SK-N-MC (cell line): ENCODE measurements at places on chromosomes 7 and 10.

DNA sequence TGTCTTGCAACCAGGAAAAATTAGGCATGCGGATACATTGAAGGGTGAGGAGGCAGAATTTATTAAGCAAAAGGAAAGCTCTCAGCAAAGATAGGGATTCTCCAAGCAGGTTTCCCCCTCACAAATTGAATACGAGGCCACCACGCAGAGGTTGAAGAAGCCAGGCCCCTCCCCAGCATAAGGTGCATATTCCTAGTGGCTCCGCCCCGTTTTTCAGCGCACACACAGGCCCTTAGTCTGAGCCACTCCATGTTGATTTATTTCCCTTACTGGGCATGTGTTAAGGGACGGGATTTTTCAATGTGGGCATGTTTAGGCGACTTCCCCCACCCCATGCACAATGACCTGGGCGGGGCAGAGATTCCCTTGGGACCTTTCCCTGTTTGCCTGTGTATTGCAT is 24.9 kb downstream of the PPP2R2D start:
- no peak for DNase-seq

GRCh38 chr7:95180-95862 is 97.0 kb upstream of the FAM20C start:
- no peak for DNase-seq

GRCh38 chr7:44236333-44236728 is 35.6 kb downstream of the YKT6 start:
- DNase-seq, result no peak

- no peak for DNase-seq
Observed at GRCh38 chr10:132448248-132448731, 51.3 kb downstream of the PWWP2B start.

GRCh38 chr10:99788598-99789256 is 6.3 kb downstream of the ABCC2 start:
- no peak for DNase-seq

DNA sequence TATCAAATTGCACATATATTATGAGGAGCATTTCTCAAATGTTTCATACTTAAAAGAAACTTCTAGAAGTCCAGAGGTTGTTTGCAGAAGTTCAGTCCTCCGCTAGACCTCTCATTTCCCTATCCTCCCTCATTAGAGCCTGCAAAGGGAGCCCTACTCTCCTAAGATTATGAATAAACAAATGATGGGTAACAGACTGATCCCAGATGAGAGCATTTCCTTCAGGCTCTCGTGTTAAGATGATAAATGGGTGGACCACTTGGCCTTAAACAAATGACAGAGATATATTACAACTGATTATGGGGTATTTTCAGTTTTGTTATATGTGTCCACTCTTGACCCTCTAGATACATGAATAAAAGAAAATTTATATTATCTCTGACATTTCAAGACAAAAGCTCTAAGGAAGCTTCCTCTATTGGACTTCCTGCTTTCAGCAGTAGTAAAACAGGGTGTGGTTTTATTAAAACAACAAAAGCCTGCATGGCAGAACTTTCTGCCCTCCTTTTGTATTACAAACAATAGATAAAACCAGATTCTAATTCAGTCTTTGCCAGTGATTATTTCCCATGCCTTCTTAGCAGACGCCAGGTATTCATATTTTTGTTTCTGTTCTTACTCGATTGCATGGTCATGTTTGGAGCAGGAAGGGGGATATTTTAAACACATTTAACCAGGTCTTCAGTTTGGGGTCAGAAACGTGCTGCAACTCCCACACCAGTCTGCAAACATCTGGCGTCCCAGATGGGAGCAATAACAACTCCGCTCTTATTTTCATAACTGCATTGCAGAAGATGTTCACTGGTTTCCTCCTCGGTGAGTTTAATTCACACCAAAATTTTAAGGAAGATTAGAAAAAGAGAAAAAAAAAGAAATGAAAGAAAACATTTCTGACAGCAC is 52.4 kb upstream of the FAM204A start:
- no peak for DNase-seq

DNA sequence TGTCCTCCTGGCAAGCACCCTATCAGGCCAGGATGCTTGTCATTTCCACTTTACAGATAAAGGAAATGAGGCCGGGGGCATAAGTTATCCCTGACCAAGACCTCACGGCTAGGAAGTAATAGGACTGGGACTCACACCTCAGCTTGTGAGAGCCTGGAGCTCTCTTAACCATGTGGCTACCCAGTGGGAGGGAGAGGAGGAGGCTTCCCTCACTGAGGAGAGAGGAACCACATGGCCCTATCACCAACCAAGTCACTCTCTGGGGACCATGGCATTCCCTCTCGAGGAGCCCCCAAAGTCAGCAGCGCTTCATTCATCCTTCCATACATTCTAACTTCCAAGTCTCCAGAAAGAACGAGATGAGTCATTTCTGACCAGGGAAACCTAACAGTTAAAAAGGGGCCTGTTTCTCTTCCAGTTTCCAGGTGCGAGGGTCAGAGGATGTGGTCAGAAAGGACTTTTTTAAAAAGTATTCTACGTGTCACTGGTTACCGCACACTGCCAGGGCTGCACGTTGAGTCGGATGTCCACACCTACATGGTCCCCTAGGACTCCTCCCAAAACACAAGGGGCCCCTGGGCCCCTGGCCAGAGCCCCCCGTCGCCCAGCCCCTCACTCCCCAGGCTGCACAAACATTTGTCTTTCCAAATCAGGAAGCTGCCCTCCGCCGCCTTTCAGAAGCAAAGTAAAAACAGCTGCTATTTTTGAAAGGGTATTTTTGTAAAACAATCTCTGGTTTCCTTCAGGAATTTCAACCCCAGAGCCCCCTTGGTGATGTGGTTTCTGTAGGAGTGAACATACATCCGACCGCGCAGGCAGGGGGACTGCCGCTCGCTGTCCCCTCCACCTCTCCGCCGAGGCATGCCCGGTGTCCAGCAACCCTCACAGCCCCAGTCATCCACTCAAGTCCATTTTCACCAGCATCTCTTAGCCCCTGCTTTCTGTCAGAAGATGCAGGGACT is 128.2 kb upstream of the CHST15 start:
- DNase-seq, result no peak

DNA sequence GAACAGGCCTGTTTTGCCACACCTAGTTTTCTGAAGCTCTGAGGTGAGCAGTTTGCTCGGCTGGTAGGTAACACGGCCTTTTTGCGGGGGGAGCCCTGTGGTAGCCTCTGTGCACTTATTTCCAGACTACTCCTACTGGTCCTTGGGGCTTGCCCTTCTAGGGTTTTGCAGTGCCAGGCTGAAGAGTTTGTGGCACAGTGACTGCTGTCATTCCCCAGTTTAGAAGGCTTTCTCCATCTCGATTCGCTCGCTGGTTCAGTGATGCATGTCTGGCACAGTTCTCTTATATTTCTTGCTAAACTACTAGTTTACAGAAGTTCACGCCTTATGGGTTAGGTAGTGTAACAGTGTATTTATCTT is 711 bp downstream of the KIF20B start:
- no peak for DNase-seq

DNA sequence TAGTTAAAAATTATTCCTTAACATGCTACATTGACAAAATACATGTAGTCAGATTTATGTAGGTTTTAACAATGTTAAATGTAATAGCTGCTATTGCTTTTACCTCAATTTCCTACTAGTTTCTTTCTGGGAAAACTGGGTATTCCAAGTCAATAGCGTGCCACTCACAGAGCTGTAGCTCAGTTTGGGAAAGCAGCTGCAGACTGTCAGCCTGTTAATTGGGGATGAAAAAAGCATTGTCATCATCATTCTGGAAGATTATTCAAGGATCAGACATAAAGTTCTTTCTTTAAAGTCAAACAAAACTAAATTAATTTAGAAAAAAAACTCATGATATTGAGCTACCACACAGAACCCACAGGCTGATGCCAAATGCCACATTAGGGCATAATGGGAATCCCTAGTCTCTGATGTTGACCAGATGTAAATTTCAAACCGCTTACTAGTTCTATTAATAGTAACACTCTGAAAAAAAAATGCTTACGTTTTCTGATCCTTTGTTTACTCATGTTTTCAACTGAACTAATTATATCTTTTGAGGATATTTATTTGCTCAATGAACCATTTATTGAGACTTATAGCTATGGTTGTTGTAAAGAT is 19.6 kb upstream of the AGMO start:
- DNase-seq, result no peak

- DNase-seq, result no peak
Observed at GRCh38 chr7:14377646-14378266, 388.3 kb upstream of the ETV1 start.

- no peak for DNase-seq
Observed at GRCh38 chr7:20033621-20034400, 183.4 kb downstream of the MACC1 start.

DNA sequence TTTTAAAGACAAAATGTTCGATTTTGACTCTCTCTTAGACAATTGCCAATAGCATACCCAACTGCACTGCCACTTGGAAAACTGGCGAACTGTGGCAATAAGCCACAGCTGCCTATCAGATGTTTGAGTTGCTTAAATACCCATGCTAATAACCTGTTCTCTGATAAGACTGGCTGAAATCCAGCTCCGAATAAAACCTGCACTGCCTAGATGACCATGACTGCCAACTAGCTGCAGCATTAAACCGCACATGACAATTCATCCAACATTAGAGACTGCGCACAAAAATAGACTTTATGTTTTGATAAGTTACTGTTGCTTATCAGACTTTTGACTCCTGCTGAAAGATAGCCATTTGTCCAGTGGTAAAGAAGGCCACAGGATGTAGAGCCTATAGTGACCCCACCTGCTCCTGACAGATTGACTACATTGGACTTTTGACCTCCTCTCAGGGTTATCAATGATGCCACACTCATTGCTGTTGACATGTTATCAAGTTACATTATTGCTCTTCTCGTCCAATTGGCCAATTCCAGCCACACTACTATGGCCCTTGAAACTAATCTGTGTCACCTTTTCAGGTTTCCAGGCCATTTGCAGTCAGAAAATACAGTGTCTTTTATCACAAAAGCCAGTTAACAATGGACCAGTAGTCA is 299.0 kb downstream of the HGF start:
- no peak for DNase-seq

- no peak for DNase-seq
Observed at GRCh38 chr10:9243941-9244411, 1189.5 kb downstream of the GATA3 start.

DNA sequence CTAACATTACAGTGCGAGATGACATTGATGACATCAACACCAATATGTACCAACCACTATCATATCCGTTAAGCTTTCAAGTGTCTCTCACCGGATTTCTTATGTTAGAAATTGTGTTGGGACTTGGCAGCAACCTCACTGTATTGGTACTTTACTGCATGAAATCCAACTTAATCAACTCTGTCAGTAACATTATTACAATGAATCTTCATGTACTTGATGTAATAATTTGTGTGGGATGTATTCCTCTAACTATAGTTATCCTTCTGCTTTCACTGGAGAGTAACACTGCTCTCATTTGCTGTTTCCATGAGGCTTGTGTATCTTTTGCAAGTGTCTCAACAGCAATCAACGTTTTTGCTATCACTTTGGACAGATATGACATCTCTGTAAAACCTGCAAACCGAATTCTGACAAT is 4.3 kb downstream of the GPR22 start:
- DNase-seq, result no peak

- no peak for DNase-seq
Observed at GRCh38 chr10:118057361-118057760, 10.6 kb upstream of the RAB11FIP2 start.

- DNase-seq, result no peak
Observed at GRCh38 chr10:121527690-121528089, 70.6 kb downstream of the FGFR2 start.

DNA sequence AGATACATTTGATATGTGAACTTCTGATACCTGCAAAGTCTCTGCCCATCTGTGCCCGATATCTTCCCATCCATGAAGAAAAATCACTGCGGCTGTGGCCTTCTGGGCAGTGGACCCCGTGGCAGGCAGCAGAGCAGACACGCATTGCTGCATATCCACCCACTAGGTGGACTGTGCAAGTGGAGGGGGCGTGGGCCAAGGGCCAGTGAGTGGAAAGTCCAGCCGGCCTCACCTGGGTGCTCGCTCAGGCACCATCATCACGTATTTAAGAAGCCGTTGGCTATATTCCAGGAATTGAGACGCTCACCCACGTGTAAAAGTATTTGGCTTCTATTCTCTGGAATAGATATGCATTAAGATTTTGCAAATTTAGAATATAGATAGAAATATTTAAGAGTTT is 30.8 kb upstream of the SLC13A1 start:
- no peak for DNase-seq

DNA sequence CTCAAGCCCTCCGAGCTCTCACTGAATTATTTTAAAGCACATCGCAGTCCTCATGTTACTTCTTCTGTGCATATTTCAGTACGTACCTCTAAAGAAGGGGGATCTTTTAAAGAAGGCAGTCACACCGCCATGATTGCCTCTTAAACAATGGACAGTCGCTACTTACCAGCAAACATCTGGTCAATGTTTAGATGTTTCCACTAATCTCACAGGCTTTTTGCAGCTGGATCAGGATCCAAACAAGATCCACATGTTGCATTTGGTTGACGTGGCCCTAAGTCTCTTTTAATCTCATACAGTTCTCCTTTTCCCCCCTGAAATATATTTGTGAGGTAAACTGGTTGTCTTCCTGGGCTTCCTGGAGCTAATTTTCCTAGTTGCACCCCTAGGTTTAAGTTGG is 50.0 kb downstream of the PRF1 start:
- no peak for DNase-seq

- no peak for DNase-seq
Observed at GRCh38 chr7:135185471-135186260, 15.2 kb upstream of the CYREN start.

DNA sequence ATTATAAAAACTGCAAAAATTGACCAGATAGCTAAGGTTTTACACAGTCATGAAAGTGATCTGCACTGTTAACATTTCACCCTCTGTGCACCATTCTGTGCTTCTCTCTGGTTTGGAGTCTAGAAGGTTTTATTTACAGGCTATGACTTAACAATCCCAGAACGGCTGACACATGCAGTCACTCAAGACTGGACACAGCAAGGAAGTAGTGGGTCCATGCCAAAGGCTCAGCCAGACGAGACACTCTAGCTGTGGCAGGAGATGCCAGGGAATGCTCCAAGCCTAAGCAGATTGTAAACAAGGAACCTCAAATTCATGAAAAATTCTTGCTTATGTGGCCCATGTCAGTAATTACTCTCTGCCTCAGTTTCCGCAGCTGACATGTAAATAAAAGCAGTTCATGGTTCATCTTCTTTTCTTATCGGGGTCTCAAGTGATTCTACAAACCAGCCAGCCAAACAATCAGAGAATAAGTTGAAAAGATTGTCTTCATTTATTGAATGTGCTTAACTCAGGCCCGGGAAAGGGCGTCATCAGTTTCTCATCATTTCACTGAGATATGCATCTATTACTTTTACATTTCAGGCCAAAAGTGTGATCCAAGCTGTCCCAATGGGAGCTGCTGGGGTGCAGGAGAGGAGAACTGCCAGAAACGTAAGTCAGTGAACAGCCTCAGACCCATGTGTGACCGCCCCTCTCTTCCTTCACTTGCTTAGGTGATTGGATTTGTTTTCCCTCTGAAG is 132.1 kb downstream of the EGFR start:
- no peak for DNase-seq

- DNase-seq, result no peak
Observed at GRCh38 chr7:100719523-100720278, 567 bp upstream of the EPO start.
